ENCODE measurements at places on chromosomes 7 and 10. TPM values are rescaled to one million over a fixed set of nuclear protein-coding genes. Genes with fewer than 3 reads are reported as not detected.

DNA sequence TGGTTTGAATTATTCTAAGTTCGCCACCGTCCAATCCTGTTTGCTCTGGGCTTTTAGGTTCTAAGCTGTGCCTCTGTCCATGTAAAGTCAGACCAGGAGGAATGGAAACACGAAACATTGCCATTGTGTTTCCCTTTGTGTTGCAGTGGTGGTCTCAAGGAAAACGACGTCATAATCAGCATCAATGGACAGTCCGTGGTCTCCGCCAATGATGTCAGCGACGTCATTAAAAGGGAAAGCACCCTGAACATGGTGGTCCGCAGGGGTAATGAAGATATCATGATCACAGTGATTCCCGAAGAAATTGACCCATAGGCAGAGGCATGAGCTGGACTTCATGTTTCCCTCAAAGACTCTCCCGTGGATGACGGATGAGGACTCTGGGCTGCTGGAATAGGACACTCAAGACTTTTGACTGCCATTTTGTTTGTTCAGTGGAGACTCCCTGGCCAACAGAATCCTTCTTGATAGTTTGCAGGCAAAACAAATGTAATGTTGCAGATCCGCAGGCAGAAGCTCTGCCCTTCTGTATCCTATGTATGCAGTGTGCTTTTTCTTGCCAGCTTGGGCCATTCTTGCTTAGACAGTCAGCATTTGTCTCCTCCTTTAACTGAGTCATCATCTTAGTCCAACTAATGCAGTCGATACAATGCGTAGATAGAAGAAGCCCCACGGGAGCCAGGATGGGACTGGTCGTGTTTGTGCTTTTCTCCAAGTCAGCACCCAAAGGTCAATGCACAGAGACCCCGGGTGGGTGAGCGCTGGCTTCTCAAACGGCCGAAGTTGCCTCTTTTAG is 46.3 kb upstream of the DMBT1 start:
- DNase-seq = no peak

DNA sequence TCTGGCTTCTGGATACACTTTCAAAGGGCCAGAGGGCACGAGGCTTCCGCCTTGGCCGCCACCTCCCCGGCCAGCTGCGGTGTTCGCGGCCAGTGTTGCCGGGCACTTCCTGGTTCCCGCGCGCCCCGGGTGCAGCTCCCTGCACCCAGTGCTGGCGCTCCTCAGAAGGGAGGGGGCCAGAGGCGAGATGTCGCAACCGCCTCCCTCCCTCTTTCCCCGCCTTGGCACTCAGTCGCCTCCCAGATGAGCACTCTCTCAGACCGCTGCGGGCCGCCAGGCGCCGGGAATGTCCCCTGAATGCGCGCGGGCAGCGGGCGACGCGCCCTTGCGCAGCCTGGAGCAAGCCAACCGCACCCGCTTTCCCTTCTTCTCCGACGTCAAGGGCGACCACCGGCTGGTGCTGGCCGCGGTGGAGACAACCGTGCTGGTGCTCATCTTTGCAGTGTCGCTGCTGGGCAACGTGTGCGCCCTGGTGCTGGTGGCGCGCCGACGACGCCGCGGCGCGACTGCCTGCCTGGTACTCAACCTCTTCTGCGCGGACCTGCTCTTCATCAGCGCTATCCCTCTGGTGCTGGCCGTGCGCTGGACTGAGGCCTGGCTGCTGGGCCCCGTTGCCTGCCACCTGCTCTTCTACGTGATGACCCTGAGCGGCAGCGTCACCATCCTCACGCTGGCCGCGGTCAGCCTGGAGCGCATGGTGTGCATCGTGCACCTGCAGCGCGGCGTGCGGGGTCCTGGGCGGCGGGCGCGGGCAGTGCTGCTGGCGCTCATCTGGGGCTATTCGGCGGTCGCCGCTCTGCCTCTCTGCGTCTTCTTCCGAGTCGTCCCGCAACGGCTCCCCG is at the start of gene FFAR4:
TSS of gene FFAR4 (plus strand) at position 231 of the 842 bp plus-strand sequence. CDS start at position 287, 56 bp downstream.
- DNase-seq = no peak

DNA sequence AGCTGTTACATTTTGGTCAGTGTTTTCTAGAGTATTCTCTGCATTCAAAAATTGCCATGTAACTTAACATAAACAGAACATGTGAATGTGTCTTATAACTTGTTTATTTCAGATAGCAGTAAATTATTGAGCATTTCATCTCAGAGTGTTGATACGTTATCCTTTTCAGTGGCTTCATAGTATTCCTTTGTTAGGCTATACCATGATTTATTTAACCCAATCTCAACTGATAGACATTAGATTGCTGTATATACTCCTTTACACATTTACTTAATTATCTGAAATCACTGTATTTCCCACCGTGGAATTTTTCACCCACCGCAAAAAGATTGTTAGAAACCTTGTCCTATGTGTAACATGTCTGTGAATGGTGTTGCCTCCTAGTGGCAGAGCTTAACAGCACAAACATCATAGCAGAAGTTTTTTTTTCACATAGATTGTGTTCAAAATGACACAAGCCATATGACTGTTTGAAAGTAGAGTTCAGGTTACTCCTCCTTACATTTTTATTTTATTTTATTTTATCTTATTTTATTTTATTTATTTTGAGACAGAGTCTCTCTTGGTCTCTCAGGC is 21.4 kb downstream of the SLF2 start:
- DNase-seq = no peak

GRCh38 chr7:35553519-35553918 is 141.4 kb downstream of the HERPUD2 start:
- no peak for DNase-seq

- DNase-seq = no peak
Observed at GRCh38 chr7:64626557-64626956, 39.4 kb upstream of the ZNF107 start.

- DNase-seq = no peak
Observed at GRCh38 chr7:106062521-106062931, 49.6 kb downstream of the SYPL1 start.

Gene IFIT2
- 0.12 TPM for total RNA-seq

Gene TRIL
- total RNA-seq = 61.5 TPM

Gene HOXA2
- 41.6 TPM for total RNA-seq
